ENCODE measurements at places on chromosomes 2 and 18.

DNA sequence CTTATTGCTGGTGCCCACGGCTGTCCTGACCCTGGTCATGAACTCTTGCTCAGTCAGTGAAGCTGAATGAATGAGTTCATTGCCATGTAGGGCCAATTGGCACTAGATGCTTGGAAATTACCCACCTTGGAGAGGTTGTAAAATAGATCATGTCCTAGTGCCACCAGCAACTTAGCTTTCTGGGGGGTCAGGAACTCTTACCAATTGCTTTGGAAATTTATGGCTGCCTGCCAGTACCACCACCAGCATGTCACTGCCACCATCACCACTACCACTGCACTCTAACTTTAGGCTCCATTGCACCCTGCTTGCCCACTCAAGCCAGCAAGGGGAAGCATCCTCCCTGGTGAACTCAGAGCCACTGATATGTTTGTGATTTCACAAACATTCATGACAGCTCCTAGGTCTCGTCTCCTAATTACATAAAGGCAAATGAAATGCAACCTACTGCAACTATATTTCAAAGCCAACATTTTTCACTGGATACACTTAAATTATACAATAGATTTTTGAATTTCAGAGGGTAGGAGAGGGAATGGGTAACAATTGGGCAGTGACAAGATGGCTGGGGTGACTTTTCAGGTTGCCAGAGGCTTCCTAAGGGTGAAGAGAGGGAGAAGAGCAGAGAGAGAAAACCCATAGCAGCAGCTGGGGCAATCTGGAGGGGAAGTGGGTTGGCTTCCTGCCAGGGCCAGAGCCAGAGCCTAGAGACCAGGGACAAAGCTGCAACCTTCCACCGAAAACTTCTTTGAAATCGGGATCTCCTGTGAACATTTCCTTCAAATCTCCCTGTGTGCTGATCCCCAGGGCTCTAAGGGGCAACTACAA, 3.5 kb upstream of the EMILIN1 start:
- DNase-seq = no peak

DNA sequence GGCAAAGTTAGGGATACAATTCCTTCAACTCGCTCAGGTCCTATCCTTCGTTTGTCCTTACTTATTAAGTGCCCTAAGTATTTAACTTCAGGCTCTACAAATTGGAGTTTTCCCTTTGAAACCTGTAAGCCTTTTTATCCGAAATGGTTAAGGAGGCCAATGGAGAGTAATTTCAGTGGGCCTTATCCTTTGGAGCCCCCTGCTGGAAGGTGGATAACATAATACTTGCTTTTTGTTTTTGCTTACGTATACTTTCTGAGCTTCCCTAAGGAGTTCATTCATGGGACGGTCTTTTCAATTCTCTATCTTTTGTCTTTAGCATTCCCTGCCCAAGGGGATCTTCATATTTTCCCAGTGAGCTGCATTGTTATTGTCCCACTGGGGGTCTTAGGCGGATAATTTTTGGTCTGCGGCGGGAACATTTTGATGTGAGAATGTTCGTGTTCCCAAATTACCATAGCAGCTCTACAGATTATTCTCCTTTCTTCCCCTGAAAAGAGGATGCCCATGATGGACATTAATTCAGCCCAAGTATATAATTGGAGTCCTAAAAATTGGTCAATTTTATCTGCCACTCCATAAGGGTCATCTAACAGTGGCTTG, 34.4 kb upstream of the TRAPPC8 start:
- DNase-seq = no peak

DNA sequence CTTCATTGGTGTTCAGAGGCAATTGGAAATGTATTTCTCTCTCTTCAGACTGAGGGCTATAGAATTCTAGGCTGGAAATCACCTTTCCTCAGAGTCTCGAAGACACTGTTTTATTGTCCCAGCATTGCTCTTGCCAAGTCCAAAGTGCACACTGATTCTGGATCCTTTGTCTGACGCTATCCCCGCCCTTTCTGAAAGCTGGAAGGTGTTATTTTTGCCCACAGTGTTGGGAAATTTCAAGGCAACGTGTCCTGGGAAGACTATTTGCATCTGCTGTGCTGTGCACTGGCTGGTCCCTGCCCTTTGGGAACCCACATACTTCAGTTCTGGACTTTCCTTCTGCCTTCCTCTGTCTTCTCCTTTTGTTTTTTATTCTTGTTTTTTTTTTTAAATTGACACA, 190.8 kb downstream of the SH3BP4 start:
- no peak for DNase-seq

DNA sequence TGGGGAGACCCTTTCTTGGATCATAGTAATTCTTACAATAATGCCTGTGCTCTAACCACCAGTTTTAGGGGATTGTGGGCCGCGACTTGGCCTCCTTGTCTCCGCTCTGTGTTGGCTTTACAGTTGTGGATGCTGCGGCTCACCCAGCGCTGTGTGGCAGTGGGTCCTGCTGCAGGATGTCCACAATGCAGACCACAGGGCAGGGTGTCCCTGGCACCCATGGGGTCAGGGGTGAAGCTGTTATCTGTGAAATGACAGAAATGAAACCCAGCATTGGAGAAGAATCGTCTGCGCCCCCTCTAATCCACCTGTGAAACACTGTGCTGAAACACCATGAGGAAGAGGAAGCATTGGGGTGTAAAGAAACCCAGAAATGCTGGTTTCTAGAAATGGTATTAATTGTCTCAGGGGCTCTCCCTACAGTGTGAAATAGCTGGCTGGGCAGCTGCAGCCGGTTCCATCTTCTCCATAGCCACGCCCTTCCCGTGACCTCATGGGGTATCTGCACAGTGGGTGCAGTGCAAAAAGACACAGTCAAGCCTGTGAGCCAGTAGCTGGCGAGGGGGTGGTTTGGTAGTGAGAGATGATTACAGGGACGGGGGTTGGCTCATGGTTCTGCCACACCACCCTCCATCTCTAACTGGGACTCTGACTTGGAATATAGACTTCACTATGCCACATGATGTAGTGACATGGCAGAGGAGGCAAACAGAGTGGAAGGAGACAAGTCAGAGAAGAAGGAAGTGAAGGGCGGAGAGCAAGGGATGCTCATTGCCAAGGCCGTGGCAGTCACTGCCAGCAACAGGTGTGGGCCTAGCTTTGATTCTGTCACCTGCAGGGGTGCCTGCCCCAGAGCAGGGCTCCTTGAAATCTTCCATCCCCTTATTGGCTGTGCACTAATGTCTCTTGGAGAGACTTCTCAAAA, 16.2 kb downstream of the INPP4A start:
- no peak for DNase-seq

DNA sequence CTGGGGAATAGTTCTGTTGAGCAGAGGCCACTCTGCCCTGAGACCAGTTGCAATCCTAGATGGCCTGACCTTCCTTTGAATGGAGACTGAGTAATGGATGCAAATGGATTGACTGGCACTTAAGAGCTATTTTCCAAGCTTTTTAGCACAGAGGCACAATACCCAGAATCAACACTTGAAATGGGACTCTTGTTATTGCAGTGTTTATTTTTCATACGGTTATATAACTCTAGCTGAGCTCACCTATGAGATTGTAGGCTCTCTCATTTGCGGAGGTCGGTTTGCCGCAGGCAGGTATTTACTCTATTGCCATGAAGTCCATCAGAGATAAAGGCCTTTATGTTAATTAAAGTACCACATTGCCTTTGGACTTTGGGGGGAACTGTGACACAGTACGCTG, 422.3 kb upstream of the CELF4 start:
- no peak for DNase-seq

DNA sequence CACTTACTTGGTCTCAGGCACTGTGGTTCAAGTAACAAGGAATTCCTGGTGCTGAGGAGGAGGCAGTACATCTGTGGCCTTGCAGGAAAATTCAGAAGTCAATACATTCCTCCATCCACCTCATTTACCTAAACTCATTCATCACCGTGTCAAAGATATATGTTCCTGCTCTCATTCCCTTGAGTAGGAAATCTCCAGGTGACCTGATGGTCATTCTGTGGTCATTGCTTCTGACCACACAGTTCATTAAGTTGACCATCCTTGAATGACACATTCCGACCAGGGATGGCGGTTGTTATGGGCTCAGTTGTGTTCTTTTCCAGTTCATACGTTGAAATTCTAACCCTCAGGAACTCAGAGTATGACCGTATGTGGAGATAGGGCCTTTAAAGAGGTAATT, 2.1 kb upstream of the STK17B start:
- DNase-seq = no peak

DNA sequence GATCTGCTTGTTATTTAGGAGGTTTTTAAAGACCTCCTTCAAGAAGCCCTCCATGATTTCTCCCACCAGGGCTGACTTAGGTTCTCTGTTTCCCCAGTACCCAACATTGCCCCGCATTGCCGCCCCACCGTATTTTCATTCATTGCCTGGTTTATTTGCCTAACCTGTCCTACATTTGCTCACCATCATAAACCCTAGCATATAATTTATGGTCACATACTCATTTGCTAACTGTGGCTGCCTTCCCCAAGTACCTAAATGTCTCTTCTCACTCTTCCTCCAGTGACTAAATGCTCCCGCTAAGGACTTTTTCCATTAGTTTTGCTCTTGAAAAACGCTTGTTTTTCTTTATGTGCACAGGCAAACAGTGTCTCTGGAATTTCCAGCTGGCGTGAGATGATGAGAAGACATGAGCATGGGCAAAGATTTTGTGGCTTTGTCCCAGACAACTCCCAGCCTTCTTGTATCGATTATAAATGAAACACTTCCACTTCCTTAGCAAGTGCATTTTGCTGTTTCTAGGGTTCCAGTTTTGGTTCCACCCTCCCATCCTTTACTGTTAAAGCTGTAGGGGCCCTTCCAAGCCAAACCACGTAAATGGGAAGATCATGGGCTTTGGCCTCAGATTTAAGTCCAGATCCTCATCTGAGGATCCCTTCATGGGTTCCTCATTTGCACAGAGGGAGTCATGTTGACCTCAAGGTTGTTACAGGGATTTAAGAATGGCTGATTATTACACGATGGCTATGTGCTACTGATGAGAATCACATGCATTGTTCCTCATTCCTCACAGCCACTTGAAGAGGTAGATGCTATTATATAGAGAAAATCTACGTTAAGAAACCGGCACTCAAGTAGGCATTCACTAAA, 21.0 kb upstream of the ARMC9 start:
- no peak for DNase-seq

- DNase-seq = no peak
These were observed 7.9 kb downstream of the REV1 start for GRCh38 chr2:99481941-99482340.

GRCh38 chr2:53668624-53669026, 99.0 kb upstream of the CHAC2 start:
- DNase-seq = no peak

- no peak for DNase-seq
These were observed 41.2 kb downstream of the ASAP2 start for GRCh38 chr2:9247786-9248185.

DNA sequence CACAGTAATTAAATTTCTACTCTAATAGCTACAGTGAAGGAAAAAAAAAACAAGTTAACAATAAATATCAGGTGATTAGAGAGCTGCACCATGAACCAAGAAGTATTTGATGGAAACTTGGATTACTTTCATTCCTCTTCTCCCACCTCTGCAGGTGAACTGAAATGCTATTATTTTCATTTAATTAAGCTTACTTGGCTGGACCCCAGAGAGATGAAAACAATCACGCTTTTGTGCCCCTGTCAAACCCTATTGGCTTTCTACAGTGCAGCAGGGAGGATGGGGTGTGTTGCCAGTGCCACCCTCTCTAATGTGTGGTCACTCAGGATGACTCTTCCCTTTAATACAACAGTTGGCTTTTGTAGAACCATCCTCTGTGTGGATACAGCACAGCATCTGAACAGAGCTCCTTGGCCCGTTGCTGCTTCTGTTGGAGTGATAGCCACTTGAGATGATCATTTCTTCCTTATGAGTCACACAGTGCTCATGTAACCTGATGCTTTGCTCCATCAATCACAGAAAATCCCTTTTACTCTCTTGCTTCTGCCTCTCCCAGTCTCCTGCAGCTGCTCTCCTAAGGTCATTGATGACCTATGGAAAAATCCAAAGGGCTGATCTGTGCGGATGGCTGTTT, 5.5 kb upstream of the ARL4C start:
- no peak for DNase-seq

DNA sequence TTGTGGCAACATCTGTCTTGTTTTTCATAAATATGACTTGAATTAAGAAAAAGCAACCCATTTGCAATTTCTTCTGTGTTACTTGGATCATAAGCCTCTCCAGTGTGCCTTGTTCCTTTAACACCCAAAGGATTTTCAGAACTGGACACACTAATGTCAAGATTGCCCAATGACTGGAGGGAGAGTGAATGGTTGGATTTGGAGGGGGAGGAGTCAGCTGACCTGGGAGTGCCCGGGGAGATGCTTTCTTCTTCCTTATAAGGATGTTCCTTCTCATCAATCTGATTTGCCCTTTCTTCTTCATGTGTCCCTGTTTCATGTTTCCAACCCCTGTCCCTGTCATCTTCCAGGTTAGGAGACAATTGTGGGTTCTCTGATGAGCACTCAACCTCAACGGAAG, 48.8 kb downstream of the ALPK2 start:
- DNase-seq = no peak

GRCh38 chr2:232335859-232336215, 42.7 kb upstream of the ALPP start:
- no peak for DNase-seq

DNA sequence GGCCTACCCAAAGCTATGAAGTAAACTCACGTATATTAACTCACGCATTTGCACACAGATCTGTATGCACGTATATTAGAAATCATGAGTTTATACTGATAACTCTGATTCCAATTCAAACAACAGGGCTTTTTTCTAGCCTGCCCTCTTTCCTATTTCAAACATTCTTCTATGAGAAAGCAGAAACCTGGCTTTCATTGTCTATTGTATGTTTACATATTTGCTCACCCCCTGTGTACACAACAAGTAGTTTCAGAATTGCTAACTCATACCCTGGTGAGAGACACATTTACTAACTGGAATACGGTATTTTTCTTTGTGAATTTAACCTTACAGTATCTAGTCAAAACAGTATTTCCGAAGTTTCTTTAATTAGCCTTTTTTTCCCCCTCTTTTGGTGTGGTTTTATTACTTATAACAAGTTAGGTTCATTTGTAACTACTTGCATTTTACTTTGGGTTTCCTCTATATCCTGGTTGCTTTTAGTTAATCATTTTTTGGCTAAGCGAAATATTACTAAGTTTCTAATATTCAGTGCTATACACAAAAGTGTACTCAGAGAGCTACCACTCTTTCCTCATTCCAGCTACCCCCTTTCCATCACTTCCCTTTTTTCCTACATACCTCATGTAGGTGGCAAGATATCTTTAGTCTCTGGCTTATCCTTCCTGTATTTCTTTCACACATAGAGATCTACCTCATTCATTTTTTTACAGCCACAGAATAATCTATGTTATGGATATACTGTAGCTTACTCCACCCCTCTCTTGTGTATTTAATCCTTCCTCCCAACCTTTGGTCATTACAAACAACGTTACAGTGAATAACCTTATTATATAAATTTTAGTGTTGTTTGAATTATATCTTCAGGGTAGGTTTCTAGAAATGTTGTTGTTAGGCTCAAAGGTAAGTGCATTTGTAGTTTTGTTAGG, 112.7 kb upstream of the BCL2L11 start:
- DNase-seq = no peak

- no peak for DNase-seq
These were observed 24.5 kb downstream of the CYP27A1 start for GRCh38 chr2:218806346-218806978.

- no peak for DNase-seq
These were observed 41.5 kb downstream of the ANTXR1 start for GRCh38 chr2:69054431-69054830.

- DNase-seq = no peak
These were observed 25.2 kb downstream of the HRH4 start for GRCh38 chr18:24485681-24486080.

- DNase-seq = no peak
These were observed 36.2 kb upstream of the CCBE1 start for GRCh38 chr18:59733421-59733820.

- no peak for DNase-seq
These were observed 110.0 kb downstream of the TMEM247 start for GRCh38 chr2:46589356-46589755.
